SJCRH30 (cell line): ENCODE measurements at places on chromosomes 7 and 10. TPM values are rescaled to one million over a fixed set of nuclear protein-coding genes. Genes with fewer than 3 reads are reported as not detected.

DNA sequence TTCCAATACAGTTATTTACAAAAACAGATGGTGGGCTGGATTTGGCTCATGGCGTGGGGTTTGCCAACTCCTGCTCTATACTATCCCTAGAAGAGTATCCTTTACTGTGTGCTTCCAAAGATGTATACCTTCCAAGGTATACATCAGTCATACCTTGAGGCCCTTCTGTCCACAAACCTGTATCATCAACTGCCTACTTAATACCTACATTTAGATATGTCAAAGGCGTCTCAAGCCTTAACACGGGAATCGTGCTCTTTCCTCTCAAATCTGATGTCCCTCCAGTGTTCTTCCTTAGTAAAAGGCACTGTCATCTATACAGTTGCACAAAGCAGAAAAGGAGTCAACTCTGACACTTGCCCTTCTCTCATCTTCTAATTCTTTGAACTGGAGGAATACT lies 36.9 kb downstream of the NAMPT start:
- no peak for DNase-seq

DNA sequence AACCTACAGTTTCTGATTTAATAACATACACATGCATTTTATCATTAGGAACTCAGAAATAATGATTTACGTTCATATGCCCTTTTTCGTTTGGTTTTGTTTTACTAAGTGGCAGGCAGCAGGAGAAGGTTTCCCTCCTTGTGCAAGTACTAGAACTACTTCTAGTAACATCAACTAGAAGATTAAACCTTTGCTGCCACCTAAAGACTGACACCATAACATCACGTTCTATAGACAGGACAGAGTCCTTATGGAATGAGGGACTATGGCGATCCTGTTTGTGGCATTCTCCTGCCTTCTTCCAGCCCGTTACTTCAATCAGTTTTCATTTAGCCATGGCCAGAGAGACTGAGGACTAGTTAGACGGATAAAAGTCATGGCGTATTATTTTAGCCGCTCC lies 53.2 kb downstream of the GAD2 start:
- DNase-seq, result no peak

DNA sequence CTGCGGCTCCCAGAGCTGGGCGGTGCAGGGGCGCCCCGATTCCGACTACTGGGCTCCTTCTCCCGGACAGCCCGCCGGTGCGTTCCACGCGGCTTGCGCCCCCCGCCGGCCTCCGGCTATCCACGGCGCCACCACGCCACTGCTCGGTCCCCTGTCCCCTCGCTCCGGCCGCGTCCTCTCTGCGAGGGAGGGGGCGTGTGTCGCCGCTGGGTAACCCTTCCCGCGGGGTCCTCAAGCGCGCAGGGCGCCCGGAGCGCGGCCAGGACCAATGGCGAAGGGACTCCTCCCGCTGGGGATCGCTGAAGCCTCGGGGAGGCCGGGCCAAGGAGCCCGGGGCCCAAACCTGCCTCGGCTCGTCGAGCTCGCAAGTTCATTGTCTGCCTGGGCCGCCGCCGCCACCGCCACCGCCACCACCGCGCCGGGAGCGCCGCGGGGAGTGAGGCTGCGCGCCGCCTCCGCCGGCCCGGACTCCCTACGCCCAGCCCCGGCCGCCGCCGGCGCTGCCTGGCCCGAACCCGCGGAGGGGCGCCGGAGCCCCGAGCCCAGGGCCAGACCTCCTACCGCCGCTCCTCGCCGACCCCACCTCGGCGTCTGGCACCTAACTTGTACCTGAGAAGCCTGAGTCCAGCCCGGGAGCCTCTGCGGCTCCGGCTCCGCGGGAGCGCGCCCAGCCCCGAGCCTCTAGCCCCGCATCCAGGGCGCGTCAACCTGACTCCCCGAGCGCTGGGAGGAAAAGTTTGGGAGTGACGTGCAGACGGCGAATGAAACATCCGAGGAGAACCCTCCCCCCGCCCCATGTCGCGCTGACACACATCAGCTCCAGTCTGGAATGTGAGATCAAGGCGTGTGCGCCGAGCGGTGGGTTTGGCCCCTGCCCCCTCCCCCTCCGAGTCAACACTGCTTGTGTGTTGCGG lies at the start of gene CHST15:
TSS of gene CHST15 (minus strand) at position 739 of the 914 bp plus-strand sequence. CDS start 47,386 bp downstream, outside the sequence.
- DNase-seq, result no peak

PNLIPRP3 gene
- 0.10 TPM in 1 of 2 replicates, not detected in the other for total RNA-seq

- DNase-seq, result peak; percentile 8
Observed at GRCh38 chr7:154423231-154423630, 371.0 kb downstream of the DPP6 start.

GRCh38 chr10:77643795-77644468 lies 6.3 kb upstream of the KCNMA1 start:
- DNase-seq, result peak; percentile 69

DNA sequence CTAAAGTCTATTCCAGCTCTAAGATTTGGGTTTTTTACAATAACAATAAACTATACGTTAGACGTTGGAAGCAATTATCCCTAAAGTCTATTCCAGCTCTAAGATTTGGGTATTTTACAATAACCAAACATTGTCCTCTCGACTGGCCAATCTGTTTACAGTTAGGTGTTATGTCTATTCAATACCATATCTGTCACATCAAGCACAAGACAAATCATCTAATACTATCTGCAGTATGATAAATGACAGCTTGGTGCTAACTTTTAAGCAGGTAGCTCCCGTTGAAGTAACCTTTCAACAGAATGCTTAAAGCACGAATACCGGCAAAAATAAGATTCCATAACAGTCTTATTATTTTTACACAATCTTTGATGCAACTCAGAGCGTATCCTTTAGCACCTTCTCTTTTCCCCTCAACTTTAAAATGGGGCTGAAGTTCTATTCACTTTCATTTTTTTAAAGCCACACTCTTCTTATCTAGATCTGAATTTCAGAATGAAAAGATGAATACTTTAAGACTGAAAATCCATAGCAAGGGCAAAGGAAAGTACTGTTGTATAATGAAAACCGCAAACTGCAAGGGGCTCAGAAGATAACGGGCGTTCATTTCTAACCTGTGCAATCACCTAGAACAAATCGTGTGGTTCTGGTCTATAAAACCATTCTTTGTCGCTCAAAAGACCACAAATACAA lies 925 bp downstream of the H2AZ2 start:
- DNase-seq, result peak; percentile 16

CFAP46 gene
- total RNA-seq, result 1.1 and 1.7 TPM in 2 replicates

- no peak for DNase-seq
Observed at GRCh38 chr7:18087026-18087686, 59.5 kb upstream of the PRPS1L1 start.

GRCh38 chr10:74415146-74415839 lies 264.3 kb downstream of the ADK start:
- DNase-seq, result no peak

GRCh38 chr7:139036901-139037300 lies 1.1 kb upstream of the ZC3HAV1L start:
- DNase-seq, result no peak

DNA sequence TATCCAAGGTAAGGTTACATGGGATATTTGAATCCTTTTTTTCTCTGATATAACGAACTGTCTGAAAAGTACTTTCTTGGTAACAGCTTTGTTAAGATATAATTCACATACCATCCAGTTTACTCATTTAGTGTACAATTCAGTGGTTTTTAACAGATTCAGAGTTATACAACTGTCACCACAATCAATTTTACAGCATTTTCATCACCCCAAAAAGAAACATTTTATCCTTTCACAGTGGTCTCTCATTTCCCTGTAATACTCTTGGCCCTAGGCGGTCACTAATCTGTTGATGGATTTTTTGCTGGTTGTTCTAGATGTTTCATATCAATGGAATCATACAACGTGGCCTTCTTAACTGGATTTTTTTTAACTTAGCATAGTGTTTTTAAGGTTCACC lies 91.6 kb downstream of the GLCCI1 start:
- DNase-seq, result no peak

DNA sequence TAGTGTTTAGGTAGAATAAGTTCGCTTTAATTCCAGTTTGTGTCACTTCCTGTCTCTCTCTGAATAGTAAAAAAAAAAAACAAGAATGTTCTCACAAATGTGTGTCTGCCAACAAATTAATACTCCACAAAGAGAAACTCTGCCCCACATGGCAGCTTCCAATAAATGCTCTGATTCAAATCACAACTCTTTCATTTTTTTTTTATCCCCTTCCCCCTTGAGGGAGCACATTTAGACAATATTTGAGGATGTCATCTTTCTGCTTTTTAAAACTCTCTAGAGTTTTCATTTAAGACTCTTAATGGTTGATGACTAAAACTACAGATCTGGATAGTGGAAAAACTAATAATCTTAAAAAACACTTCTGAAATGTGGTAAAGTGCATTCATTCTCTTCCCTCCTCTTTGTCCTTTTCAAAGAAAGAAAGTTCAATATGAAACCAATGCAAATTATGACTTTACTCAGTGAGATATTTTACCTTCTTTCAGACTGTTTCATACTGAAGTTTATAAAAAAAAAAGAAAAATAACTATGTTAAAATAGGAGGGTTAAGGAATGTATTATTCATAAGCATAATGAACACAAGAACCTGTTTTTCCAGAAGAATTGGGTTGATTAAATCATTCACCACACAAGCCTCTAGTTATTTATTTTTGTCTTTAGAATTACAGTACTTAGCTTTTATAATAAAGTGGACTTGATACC lies 42.3 kb downstream of the ARID5B start:
- no peak for DNase-seq

DNA sequence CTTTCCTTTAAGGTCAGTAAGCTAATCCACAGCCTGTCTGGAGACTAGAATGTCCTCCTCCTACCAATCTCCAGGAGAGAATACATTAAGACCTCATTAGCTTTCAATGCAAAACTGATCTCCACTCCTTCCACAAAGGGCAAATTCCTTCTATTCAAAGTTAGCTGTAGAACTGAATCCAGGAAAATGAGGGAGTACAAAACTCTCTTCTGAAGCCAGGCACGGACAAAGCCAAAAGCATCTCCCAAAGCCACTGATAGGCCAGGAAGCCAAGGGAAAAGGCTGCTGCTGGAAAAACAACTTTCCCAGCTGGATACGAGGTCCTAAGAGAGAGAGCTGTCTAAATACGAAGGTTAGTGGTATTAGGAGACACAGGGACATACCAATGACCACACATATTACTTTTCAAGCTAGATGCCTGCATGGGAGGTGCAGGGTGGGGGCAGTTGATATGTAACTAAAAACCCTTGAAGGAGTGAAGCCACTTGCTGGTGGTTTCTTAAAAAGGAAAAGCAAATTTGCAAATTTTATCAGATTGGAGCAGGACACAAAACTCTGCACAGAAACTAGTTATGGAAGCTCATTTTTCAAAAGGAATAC lies 43.6 kb downstream of the MKX start:
- no peak for DNase-seq

IL2RA gene
- total RNA-seq, result not detected in 2 replicates

RPEL1 gene
- not detected in 2 replicates for total RNA-seq

DNA sequence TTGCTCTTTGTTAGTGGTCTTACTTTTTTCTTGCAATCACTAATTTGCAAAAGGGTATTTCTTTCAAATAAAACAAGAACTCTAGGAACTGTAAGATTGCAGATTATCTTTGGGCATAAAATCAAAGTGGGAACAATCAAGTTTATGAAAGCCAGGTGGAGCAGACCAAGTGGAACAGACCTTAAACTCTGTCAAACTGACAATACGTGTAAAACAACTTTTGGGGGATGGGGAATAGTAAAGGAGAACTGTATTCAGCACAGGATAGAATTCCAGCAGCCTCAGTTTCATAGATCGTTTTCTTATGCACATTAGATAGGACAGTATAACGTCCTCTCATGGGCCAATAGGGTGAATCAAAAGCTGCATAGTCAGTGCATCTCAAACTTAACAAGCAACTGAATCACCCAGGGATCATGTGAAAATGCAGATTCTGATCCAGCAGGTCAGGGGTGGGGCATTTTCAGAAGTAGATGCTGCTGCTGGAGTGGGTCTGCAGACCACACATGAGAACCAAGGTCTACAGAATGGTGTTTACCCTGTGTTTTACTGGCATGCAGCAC lies 120.7 kb downstream of the PIP4K2A start:
- no peak for DNase-seq

TMEM213 gene
- not detected in 2 replicates for total RNA-seq

GRCh38 chr7:30886608-30887011 lies 25.0 kb upstream of the AQP1 start:
- DNase-seq, result no peak

PON3 gene
- total RNA-seq, result not detected in 2 replicates

GPR22 gene
- not detected in 2 replicates for total RNA-seq

DNA sequence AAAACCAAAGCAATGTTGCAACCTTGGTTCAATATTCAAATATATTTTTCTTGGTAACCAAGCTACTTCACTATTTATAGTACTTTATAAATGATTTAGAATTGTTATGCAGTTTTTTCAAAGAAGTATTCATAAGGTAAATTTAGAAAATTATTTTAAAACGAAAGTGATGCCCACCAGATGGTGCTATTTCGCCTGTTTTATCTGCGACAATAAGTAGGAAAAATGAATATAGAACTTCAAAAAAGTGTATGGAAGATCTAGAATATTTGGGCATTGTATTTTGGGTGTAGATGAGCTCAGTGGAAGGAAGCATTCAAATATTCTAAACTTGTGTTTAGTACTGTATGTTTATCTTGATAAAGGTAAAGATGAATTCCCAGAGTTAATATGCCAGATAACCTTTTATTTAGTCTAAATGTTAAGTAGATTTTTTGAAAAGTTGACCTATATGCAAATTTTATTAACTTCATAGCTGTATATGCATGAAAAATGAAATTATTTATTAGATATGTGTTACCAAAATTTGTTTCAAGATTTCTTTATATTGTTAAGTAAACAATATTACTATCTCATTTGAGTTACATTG lies 93.2 kb downstream of the ADK start:
- peak; percentile 62 for DNase-seq

- no peak for DNase-seq
Observed at GRCh38 chr7:121945066-121945465, 72.1 kb downstream of the PTPRZ1 start.

DNA sequence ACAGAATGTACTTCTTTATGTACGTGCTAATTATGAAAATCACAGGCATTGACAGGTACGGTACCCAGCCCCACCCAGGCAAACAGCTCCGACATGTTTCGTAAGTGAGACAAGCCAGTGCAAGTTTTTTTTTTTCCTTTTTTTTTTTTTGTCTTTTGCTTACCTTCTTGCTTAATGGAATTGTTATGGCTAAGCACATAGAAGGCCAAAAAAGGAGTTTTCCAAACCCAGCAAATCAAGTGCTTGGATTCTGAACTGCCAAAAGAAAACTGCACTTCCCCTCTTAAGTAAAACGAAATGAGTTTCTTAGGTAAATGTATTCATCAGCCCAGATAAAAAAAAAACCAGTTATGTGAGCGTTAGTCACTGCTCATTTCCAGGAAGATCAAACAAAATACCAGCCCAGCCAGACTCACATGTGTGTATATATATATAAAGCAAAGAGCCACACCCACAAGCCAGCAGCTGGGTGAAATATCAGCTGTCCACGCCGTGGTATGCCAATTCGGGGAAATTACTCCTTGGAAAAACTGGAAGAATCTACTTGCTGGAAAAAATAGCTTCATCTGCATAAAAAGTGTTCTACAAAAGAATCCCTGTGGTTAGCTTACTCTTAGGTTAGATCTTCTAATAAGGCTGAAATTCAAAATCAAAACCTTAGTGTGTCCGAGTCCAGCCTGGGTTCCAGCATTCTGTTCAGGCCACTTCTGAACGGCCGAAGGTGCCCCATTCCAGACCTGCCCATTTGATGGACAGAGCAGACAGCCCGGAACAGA lies 8.0 kb downstream of the KLF6 start:
- peak; percentile 26 for DNase-seq

CALN1 gene
- 0.02 TPM in 1 of 2 replicates, not detected in the other for total RNA-seq

GRCh38 chr10:14142606-14143250 lies 188.0 kb downstream of the FRMD4A start:
- no peak for DNase-seq

- no peak for DNase-seq
Observed at GRCh38 chr10:7277867-7278266, 133.0 kb downstream of the SFMBT2 start.

ZNF33A gene
- total RNA-seq, result 13.6 TPM in 2 replicates

ATOH7 gene
- 0.13 TPM in 1 of 2 replicates, not detected in the other for total RNA-seq

TSPAN33 gene
- total RNA-seq, result 47.8 and 49.1 TPM in 2 replicates
